ENCODE measurements at places on chromosomes 13 and 19. TPM values are rescaled to one million over a fixed set of nuclear protein-coding genes. Genes with fewer than 3 reads are reported as not detected.

The LRRC63 gene
- total RNA-seq: not detected

The ZNF99 gene
- total RNA-seq: not detected

The APOC1 gene
- total RNA-seq: 3.6 TPM

DNA sequence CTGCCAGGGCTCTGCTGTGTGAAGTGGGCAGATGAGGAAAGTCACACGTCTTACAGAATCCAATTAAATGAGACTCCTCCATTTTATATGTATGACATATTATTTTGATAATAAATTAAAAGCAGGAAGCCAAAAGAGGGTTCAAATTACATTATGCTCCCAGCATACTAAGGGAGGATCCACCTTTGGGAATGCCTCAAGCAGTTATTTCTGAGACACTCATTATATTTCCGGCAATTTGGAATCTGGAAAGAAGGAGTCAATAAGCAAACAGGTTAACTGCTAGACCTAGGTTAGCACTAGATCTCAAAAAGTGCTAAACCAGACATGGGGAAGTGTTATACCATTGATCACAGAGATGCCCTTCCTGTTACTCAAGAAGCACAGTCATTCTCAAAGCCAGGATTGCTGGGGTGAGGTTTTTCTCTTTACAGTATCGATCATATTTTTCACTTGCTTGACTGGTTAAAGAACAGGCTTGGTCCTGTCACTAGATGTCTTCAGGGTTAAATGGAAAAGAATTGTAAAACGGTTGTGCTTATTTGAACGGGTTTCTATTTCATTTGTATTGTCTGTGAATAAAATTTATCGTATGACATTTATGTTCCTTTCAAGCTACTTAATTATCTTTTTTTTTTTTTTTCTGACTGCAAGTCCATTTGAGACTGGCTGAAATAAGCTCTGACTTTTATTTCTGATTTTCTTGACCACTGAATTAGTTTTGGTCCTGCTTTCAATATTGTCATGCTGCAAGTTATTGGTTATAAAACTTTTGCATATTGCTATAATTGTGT lies 523.2 kb downstream of the KLF12 start:
- no peak overlapping the region for H3K4me3 ChIP-seq
- H3K27ac ChIP-seq: no peak overlapping the region
- no peaks in the 10 kb centered on the region for H3K27me3 ChIP-seq
- H3K36me3 ChIP-seq: no peaks in the 10 kb centered on the region

- no peak for DNase-seq
- H3K36me3 ChIP-seq: peaks cover 30% of the 10 kb centered on the region
- peaks cover 17% of the 10 kb centered on the region for H3K4me1 ChIP-seq
Measured at GRCh38 chr19:56404705-56405056, 549 bp downstream of the ZNF583 start.

DNA sequence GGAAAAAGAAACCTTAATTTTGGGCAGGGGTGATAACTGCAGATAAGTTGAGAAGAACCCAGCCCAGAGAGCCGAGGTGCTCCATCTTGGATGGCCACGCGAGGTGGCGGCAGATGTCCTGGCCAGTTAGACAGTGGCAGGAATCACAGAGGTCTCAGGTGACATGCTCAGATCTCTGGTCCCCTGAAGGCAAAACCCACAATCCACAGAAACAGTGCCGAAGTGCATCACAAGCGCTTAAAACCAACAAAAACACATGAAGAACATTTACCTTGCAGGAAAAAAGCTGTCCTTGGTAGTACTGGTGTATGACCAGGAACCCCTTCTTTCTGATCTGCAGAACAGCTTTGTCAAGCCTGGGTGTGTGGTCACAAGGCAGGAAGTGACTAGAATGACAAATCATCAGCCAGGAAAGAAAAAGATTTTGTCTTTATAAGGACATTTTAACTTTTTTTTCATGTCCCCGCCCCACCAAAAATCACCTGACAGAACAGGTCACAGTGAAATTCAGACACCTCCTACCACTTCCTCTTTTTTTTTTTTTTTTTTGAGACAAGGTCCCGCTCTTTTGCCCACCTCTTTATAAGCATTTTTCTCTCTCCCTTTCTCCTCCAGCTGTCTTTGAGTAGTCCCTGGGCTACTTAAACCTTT lies at the start of gene LCP1:
Gene LCP1, minus strand, starts transcription at position 338 of the 651 bp plus-strand sequence. CDS start 22,515 bp downstream, outside the sequence.
- DNase-seq: no peak
- H3K4me1 ChIP-seq: no peaks in the 10 kb centered on the region
- no peaks in the 10 kb centered on the region for H3K27me3 ChIP-seq

DNA sequence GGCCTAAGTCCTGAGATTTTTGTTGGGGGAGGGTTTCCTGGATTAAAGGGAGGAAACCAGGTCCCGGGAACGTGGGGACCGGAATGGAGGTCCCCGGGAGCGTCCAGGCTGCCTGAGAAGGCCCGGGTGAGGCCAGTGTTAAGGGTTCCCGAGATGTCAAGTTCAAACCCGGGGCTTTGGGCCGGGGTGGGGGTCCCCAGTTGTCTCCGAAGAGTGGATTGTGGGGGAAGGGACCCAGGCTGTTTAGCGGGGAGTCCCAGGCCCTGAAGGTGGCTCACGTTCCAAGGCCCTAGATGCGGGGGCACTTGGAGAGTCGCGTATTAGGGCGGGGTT lies 262 bp downstream of the COX7A1 start:
- peak overlapping the region; percentile 100 for H3K27ac ChIP-seq
- no peaks in the 10 kb centered on the region for H3K27me3 ChIP-seq
- DNase-seq: no peak
- no peaks in the 10 kb centered on the region for H3K4me1 ChIP-seq

DNA sequence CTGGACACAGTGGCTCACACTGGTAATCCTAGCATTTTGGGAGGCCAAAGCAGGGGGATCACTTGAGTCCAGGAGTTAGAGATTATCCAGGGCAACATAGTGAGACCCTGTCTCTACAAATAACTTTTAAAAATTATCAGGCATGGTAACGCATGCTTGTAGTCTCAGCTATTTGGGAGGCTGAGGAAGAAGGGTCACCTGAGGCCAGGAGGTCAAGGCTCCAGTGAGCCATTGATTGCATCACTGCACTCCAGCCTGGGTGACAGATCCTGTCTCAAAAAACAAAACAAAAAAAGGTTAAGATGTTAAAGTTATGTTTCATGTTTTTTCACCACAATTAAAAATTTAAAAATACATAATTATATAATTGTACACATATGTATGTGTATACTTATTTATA lies 19.2 kb upstream of the DIAPH3 start:
- no peaks in the 10 kb centered on the region for H3K4me1 ChIP-seq
- no peak overlapping the region for H3K27ac ChIP-seq
- H3K36me3 ChIP-seq: no peaks in the 10 kb centered on the region
- H3K4me3 ChIP-seq: no peak overlapping the region

- H3K27ac ChIP-seq: peak overlapping the region; percentile 88
- H3K27me3 ChIP-seq: no peaks in the 10 kb centered on the region
- peaks cover 71% of the 10 kb centered on the region for H3K4me1 ChIP-seq
Measured at GRCh38 chr19:15331419-15332310, 674 bp downstream of the BRD4 start.

DNA sequence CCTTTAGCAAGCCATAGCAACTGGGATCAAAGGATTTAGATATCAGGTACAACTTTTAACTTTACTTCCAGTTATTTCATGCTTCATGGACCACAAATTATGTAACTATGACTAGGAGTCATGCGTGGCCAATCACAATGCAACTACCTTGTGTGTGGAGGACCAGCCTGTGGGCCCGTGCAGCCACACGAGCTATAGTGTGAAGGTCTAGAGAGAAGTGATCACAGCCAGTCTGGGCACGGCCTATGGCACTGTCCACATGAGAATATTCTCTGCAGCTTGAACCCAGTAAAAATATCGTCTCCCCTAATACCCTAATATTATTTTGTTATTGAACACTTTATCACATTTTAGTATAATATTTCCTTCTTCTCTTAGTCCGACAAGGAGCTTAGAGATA lies 464.9 kb upstream of the MIR17HG start:
- H3K36me3 ChIP-seq: no peaks in the 10 kb centered on the region
- H3K4me3 ChIP-seq: no peak overlapping the region
- H3K27me3 ChIP-seq: no peaks in the 10 kb centered on the region
- no peak for DNase-seq
- H3K27ac ChIP-seq: no peak overlapping the region

GRCh38 chr13:99421758-99422585 lies 79.3 kb upstream of the TM9SF2 start:
- H3K27ac ChIP-seq: no peak overlapping the region
- H3K27me3 ChIP-seq: no peaks in the 10 kb centered on the region
- H3K4me1 ChIP-seq: no peaks in the 10 kb centered on the region
- DNase-seq: no peak
- H3K4me3 ChIP-seq: no peak overlapping the region

DNA sequence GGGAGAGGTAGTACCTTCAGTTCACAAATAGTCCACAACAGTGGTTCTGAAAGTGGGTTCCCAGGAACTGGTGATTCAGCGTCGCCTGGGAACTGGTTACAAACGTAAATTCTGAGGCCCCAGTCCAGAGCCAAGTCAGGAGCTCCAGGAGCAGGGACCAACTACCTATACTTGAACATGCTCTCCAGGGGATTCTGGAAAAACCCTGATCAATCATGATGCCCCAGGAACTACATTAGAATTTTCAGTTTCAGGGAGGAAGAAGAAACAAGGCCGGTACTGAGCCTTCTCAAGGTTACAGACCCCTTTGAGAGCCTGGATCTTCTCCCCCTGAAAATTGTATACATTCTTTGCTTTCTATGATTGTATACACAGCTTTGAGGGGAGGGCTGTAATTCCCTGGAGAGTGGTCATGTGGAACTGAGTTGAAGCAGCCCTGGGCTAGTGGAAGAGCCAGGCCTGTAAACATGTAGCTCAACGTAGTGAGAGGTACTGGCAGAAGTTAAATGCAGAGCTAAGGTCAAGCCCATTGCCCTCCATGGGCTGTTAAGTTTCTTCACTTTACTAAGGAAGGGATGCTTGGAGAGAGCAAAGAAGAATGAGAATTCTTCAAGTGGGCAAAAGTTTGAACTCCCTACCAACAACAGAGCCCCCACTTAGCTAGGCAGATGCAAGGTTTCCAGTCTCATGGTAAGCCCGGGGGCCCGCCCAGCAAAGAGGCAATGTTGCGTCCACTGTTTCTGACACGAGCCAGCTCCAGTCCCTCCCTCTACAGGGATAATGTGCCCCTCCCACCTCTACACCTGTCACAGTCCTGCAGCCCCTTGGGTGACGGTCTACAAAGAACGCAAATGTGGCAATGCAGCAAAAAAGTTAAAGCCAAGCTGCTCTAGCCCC lies 17.0 kb downstream of the DOCK9 start:
- H3K36me3 ChIP-seq: no peaks in the 10 kb centered on the region
- peak overlapping the region; percentile 56 for H3K27ac ChIP-seq
- no peak overlapping the region for H3K4me3 ChIP-seq
- no peak for DNase-seq
- H3K27me3 ChIP-seq: no peaks in the 10 kb centered on the region

GRCh38 chr13:35781036-35782000 lies 304.8 kb upstream of the MAB21L1 start:
- H3K4me1 ChIP-seq: no peaks in the 10 kb centered on the region
- no peak for DNase-seq
- no peak overlapping the region for H3K4me3 ChIP-seq
- no peak overlapping the region for H3K27ac ChIP-seq
- H3K27me3 ChIP-seq: no peaks in the 10 kb centered on the region
- H3K36me3 ChIP-seq: no peaks in the 10 kb centered on the region

GRCh38 chr19:43639519-43640423 lies at the start of gene CADM4:
Gene CADM4 (minus strand): TSS chr19:43639850. CDS start chr19:43639790, 60 bp downstream.
- no peak within 1 kb of the TSS for H3K27ac ChIP-seq
- H3K36me3 ChIP-seq: no peaks in the 10 kb centered on the region
- H3K4me3 ChIP-seq: peak within 1 kb of the TSS; percentile 61
- no peaks in the 10 kb centered on the region for H3K27me3 ChIP-seq
- no peaks in the 10 kb centered on the region for H3K4me1 ChIP-seq
- no peak for DNase-seq

DNA sequence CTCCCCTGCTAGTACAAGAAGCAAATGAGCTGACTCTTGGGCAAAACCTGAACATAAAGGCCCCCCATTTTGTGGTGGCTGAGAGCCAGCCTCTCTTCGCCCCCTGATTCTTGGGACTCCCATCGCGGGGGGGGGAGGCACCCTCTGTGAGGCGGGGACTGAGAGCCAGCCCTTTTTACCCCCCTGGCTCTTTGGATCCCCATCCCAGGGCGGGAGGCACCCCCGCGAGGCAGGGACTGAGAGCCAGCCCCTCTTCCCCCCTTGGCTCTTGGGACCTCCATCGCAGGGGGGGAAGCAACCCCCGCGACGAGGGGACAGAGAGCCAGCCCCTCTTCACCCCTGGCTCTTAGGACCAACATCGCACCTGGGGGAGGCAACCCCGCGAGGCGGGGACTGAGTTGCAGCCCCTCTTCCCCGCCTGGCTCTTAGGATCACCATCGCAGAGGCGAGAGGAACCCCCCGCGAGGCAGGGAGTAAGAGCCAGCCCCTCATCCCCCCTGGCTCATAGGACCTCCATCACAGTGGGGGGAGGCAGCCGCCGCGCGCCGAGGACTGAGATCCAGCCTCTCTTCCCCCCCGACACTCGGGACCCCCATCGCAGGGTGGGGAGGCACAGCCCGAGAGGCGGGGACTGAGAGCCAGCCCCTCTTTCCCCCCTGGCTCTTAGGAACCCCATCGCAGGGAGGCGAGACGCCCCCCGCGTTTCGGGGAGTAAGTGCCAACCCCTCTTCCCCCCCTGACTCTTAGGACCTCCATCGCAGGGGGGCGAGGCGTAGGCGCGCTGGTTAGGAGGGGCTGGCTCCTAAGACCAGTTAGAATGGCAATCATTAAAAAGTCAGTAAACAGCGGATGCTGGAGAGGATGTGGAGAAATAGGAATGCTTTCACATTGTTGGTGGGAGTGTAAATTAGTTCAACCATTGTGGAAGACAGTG lies 2428.4 kb upstream of the PCDH20 start:
- no peaks in the 10 kb centered on the region for H3K36me3 ChIP-seq
- no peaks in the 10 kb centered on the region for H3K4me1 ChIP-seq
- no peak overlapping the region for H3K27ac ChIP-seq
- H3K4me3 ChIP-seq: no peak overlapping the region

GRCh38 chr13:110850840-110851239 lies 64.0 kb downstream of the ANKRD10 start:
- no peaks in the 10 kb centered on the region for H3K27me3 ChIP-seq
- H3K27ac ChIP-seq: no peak overlapping the region
- no peak overlapping the region for H3K4me3 ChIP-seq
- no peaks in the 10 kb centered on the region for H3K36me3 ChIP-seq
- no peak for DNase-seq
- H3K4me1 ChIP-seq: no peaks in the 10 kb centered on the region

DNA sequence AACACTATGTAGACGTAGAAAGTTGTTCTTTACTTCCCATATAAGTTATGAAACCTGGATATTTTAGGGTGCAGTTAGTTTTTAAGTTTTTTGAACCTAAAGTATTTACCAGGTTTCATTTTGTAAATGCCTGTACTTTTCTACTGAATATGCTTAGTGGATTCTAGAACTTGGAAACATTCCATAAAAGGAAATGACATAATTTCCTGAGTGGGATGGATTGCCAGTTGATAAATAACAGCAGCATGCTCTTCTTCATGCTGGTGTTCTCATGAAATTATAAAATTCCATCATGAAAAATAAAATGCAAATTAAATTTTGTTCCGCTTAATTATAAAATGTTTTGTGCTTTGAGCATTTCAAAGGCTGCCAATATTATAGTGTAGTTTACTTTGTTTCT lies 362.2 kb upstream of the PCDH20 start:
- no peaks in the 10 kb centered on the region for H3K4me1 ChIP-seq
- no peak for DNase-seq
- no peaks in the 10 kb centered on the region for H3K27me3 ChIP-seq
- H3K36me3 ChIP-seq: no peaks in the 10 kb centered on the region
- H3K4me3 ChIP-seq: no peak overlapping the region

All from right atrium auricular region (tissue), 2 donors.